ENCODE measurements at places on chromosomes 3 and 15.
A peak's percentile ranks its signal among the peaks of the same experiment; 100 is the strongest.

- no peak for DNase-seq
These were observed 4.0 kb downstream of the LHFPL4 start for GRCh38 chr3:9549600-9549999.

GRCh38 chr3:72903004-72903403 lies 15.2 kb downstream of the GXYLT2 start:
- DNase-seq, result no peak

- DNase-seq, result no peak
These were observed 117.8 kb upstream of the IQSEC1 start for GRCh38 chr3:13191016-13191415.

DNA sequence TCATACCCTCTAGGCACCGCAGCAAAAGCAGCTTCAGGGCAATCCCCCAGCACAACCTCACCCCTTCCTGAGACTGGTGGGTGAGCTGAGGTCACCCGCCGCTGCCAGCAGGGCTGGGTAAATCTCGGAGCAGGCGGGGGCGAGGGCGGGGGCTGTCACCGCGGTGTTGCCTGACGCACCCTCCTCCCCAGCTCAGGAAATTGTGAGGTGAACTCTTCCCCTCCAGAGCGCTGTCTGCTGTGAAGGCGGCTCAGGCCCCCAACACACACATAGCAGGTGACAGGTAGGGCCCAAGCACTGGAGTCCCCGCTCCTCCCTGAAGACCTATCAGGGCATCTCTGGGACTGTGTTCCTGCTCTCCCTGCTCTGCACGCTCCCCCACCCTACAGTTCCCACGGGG lies 30.2 kb upstream of the FURIN start:
- peak; percentile 87 for DNase-seq

- DNase-seq, result no peak
These were observed 98.9 kb upstream of the TJP1 start for GRCh38 chr15:29921130-29921601.

DNA sequence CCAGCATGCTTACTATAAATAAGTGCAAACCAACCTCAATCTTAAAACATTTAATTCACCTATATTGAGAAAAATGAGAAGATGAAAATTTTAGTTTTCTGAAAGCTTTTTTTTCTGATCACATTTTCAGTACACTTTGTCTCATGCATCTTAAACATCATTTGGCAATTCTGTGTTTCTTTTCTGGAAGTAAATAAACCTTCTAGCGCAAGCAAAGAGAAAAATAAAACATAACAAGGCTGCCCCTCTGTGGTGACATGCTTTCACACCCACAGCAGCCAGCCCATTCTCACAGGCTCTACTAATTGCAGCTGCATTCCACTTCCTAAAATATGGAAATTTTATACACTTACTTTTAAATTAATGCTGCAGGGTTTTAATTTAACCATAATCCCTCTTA lies 90.1 kb downstream of the NEK10 start:
- DNase-seq, result no peak

DNA sequence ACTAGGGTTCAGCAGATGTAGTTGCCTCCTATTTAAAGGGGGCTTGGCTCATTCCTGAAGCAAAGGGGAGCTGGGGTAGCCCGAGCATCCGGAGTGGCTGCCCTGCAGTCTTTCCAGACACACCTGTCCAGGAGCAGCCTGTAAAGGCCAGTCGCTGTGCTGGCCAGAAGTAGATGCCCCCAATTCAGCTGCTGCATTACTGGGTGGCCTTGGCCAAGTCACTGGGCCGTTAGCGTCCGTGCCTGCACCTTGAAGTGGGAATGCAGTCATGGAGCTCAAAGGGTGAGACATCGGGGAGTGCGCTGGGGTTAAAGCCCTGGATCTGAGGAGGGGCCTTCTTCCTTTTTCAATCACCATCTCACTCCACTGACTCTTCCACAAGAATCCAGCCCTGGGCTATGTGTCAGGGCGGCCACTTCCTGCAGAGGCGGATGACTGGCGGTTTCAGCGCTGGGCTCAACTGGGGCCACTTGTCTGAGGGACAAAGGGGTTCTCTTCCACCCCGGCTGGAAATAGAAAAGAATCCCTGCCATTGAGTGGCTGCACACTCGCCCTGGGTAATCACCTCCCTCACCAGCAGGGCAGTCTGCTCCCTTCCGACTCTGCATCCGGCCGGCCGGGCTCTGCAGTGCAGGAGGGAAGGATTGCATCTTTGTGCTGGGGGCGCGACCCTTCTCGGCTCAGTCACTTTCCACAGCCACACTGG lies 11.8 kb downstream of the ALDH1A3 start:
- no peak for DNase-seq

DNA sequence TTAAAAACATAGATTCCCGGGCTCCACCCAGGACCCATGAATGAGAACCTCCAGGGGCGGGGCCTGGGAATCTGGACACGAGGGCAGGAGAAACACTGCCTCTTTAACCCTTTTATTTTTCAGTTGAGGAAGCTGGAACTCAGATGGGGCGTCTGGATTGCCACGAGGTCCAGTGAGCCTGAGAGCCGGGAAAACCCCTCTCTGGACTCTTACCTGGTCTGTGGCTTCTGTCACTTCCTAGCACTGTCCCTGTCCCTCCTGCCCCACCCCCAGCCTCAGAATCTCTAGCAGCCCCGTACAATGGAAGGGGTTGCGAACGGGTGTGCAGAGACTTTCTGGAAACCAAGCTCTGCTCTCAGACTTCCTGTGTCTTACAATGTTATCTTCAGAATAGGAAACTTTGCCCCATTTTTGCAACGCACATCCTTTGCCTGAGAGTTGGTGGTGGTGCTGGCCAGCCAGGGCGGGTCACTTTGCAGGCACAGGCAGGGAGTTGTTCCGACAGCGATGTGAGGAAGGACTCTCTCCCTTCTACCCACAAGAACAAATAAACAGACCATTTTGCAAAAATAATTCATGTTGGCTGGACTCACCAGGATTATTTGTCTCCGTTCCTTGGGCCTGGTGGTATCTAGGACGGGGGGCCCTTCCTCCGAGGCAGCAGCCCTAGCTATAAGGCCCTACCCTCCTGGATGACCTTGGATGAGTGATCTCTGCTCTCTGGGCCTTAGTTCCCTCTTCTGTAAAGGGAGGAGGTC lies 59.1 kb downstream of the SMAD6 start:
- no peak for DNase-seq

GRCh38 chr3:171231361-171231760 lies 204.8 kb upstream of the SLC2A2 start:
- no peak for DNase-seq

DNA sequence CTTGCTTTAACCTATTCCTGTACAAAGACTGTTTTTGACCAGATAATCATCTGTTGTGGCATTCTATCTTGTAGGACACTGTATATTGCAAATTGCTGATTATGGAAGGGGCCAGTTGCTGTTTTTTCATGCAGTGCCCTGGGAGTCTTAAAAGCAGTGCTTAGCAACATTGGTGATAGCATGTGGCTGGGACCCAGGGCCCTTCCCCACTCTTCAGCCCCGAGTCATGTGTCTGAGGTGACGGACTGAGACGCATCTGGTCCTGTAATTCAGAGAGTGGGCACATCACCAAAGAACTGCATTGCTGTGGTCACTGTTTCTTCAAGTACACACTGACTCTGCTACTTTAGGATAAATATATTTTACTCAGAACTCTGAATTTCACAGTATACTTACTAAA lies 63.4 kb downstream of the SNRK start:
- no peak for DNase-seq

DNA sequence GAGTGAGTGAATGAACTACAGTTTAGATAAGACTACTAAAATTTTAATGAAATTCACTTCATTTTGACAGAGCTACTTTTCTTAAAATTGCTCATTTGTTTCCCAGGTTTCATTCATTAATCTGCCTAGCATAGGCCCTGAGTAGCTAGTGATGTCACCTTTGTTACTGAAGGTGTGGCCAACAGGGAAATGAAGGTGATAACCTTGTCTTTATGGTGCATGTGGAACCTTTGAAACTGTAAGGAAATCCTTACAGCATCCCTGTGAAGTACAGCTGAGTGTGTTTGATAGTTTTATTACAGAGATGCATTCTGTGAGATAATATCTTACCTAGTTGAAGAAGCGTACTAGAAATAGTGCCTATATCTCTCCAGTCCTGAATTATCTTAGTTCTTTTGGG lies 112.9 kb downstream of the AKAP13 start:
- DNase-seq, result no peak
